ENCODE measurements at places on chromosomes 5 and 9.

DNA sequence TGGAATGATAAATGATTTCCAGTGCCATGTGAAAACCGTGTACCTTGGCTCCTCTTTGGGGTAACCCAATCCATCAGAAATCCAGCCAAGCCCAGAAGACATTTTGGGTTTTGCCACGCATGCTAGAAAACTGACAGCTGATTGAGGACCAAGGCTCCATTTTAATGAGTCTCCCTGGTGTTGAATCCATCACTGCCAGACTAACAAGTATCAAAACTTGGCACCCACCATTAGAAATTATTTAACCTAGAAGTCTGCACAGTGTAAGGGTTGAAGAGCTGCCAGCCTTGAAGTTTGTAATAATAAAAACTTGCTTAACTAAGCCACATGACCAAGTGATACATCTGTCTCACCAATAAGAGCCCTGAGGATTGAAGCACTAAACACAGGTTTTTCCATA lies 369.9 kb downstream of the DNAH5 start:
- DNase-seq, result no peak

GRCh38 chr5:141753971-141754713 lies 72.1 kb upstream of the ARAP3 start:
- no peak for DNase-seq

GRCh38 chr9:12667892-12668291 lies 25.3 kb upstream of the TYRP1 start:
- DNase-seq, result no peak

DNA sequence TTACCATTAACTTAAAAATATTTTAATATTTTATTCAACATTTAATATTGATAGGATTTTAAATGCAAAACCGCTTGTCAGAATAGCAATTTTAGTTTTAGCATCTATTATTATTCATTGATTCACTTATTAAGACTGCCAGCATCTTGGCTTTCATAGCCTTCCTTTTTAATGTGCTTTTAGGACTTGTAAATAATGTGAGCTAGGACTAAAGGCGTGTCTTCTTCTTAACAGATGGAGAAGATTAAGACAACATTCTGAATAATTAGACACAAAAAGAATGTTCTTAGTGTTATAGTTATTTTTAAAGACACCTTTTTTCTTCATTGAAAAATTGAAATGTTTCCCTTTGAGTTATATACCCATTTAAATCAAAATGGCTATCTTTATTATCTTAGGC lies 6.9 kb downstream of the IL31RA start:
- DNase-seq, result no peak

DNA sequence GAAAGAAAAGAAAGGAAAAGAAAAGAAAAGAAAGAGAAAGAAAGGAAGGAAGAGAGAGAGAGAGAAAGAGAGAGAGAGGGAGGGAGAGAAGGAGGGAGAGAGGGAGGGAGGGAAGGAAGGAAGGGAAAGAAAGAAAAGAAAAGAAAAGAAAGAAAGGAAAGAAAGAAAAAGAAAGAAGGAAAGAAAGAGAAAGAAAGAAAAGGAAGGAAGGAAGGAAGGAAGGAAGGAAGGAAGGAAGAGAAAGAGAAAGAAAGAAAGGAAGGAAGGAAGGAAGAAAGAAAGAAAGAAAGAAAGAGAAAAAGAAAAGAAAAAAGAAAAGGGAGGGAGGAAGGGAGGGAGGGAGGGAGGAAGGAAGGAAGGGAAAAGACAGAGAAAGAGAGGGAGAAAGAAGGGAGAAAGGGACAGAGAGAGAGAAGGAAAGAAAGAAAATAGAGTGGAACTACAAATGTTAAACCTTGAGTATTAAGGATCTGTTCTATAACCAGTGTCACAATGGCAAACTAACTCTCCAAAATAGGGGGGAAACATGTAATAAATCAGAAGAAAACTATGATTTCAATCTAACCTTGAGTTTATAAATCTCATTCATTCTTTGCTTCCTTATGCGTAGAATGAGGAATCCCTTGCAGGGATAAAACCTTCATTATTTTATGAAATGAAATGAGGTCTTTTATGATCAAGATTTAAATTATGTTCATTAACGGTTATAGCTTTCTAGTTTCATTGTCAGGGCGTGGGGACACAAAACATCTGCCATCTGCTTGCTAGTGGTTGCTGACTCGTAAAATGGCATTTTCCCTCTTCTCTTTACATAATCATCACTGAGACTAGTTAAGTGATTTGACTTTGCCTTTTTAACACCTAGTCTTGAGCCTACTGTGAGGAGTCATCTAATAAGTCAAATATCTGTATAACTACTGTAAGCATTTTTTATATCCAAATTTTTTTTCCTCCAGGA lies 40.7 kb upstream of the RAD23B start:
- DNase-seq, result no peak

DNA sequence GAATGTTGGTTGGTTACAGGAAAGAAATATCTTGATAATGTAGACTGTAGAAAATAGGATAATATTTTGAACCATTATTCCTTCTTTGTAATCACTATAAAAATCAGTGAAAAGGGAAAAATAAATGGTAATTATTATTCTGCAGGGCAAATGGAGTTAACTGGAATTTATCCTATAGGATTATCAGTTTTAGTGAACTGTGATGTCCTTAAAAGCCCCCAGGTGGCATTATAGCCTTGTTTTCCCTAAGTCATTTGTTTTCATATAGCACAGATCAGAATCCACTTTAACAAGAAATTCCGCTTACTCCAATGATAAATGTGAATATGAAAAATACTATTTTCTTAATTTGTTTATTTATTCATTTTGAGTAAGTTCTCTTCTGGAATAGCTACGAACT lies 26.2 kb upstream of the WDR41 start:
- no peak for DNase-seq

GRCh38 chr5:1010181-1010510 lies 1.5 kb downstream of the NKD2 start:
- no peak for DNase-seq

- no peak for DNase-seq
Observed at GRCh38 chr5:153901449-153901848, 137.3 kb downstream of the FAM114A2 start.

- no peak for DNase-seq
Observed at GRCh38 chr5:72760259-72760658, 56.2 kb upstream of the TNPO1 start.

DNA sequence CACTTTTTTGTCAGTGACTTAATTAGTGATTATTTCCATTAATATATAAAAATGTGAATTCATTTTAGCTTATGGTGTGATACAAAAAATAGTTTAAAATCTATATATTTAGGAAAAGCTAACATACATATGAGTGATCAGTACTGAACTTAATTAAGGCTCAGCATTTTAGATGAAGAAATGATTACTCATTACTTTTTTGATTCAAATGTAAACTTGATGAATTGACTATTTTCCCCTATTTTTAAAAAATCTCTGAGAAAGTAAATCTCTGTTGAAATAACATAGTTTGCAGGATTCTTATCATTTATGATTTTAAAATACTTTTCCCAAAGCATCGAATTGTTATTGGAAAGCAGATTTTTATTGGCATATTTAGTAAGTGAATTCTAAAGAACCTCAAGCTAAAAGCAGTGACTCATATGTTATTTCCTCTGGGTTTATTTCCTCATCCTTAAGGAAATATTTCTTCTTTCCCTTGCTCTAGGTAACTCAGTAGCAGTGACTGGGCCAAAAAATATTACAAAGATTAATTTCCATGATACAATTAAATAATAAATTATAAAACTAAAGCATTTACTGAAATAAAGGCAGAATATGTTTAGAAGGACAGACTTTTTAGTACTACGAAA lies 290.6 kb downstream of the FER start:
- DNase-seq, result no peak

DNA sequence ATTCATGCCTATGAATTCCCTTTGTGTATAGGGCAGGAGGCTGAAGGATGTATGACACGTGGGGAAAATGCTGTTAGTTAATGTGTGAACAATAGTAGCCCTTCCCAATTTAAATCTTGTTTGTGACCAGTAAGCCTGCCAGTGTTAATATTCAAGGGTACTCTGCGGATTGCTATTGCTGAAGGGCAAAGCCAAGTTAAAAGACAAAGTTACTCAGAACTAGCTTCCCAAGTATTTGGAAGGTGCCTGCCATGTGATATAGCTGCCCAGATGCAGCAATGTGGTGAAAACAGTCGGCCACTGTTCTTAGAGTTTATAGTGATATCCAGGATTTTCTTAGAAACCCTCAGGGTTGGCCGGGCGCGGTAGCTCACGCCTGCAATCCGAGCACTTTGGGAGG lies 34.6 kb downstream of the MARVELD2 start:
- DNase-seq, result no peak

DNA sequence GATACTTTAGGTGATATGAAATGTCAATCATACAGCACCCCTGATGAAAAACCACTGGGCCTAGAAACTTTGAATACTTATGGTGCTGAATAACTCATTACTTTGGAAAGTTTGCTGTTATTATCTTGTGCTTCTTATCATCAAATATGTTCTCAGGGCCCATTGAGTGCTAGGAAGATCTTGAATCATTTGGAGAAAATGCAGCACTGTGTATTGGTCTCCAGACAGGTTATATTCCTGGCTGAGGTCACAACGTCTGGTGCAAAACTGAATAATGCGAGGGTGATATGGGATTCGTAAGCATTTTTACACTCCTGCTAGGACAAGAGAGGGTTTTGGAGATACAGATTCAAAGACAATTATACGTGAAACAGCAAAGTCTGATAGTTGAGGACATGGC lies 249.4 kb upstream of the TNC start:
- no peak for DNase-seq

DNA sequence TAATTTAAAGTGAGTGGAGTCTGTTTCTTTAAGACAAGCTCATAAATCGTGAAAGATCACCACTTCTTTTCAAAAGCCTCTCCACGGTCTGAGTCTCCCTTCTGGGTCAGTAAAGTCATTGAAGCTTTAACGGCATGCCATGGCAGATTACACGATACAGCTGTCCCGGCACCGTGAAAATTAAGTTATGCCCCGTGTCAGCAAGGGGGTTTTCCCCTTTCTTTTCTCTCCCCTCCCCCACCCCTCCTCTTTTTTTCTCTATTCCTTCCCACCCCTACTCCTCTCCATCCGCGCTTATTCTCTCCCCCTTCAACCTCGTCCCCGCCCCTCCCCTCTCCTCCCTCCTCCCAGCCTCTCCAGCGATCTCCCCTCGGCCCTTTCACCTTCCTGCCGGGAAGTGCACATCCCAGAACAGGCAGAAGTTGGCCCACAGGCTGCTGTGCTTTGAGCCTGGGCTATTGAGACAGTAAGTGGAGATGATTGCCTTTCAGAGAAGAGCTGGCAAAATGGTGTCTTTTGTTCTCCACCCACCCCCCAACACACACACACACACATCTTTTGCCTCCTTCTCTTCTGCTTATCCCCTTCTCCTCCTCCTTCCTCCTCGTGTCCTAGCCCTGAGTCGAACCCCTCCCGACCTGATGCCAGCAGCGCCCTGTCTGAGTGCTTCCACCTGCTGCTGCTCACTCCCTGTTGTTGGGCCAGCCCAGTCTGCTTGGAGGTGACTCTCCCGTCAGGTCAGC lies 44.1 kb downstream of the GAS1 start:
- DNase-seq, result no peak
